ENCODE measurements at places on chromosomes 1 and 21.

DNA sequence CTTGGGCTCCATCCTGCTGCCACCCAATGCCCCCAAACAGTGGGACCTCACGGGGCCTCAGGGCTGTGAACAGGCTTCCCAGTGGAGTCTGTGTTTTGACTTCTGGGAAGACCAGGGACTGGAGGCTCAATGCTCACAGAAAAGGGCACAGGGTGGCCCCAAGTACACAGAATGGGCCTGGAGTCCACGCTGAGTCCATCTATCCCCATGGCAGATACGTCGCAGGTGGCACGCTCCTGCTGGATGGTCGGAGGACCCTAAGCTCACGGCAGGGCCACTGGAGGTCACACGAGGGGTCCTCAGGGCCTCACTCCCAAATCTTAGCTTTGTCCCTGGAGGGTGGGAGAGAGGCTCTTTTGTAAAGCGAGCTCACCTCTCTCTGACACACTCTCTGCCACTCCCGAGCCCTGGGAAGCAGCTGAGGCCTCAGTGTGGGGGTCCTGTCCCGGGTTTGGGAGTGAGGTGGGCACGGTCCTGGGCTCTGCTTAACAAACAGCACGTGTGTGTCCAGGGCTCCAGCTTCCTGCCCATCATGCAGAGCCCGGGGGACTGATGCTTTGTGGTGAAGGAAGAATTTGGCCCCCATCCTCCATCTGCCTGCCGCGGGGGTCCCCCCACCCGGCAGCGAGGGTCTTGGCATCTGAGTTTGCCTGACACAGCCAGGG lies 27.2 kb upstream of the TTC34 start:
- no peak for DNase-seq

GRCh38 chr1:43879414-43879813 lies 54.2 kb upstream of the ARTN start:
- DNase-seq = no peak

DNA sequence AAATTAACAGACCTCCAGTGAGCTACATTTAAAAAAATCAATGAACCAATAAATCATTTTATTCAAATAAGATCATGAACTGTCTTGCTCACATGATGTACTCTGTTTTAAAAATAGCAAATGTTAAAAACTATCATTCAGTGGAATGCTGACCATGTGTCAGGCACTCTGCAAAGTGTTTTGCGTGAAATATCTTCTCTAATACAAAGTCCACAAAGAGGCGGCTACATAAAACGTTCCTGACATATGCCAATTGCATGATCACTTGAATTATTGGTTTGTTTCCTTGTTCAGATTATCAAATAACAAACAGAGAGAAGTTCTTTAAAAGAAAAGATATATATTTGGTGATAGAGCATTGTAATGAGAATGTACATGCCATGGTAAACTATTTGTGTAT lies 10.7 kb downstream of the FMO2 start:
- no peak for DNase-seq

- no peak for DNase-seq
Observed at GRCh38 chr1:24888971-24889676, 41.0 kb downstream of the RUNX3 start.

- no peak for DNase-seq
Observed at GRCh38 chr21:20308586-20309315, 689.5 kb upstream of the NCAM2 start.

DNA sequence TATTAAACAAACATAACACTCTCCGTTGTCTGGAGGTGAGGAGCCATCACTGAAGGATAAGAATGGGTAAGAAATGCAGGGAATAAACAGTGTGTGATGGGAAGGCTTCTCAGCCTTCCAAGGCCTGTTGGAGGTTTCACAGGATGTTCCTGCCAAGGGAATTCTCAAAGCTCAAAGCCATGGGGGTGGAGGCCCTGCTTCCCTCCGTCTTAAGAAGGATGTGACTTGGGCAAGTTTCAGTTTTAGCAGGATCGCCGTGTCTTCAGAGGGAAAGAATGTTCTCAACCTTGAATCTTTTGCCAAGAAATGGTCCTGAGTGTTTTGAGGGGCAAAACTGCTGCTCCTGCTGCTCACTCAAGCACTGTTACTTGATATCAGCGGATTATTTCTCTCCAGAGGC lies 41.7 kb upstream of the IL20 start:
- no peak for DNase-seq

DNA sequence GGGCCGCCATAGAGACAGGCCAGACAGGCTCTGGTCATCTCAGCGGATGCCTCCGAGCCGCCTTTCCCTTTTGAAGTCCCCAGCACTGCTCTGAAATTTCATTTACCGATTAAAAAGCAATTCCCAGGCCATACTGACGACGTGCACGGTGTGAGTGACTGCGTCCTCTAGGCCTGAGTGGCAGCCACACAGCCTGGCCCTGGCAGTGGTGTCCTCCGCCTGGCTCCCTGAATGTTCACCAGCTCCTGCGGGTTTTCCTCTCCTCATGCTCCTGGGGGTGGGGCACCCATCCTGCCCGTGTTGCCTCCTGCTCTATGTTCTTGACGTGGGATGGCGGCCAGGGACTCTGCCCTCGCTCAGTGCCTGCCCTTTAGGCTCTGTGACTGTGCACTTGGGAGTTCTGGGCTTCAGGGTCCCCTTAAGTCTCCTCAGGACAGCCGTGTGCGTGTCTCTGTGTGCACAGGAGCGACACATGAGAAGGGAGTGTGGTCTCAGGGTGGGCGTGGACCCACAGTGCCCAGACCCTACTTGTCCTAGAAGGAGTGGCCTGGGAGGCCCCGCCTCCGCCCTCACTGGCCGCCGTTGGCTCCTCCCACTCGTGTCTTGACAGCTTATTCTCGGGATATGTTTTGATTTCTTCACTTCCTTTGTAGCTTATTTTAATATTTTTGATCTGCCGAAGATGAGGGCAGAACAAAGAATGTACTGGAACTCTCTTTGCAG lies 3.6 kb downstream of the SKI start:
- peak; percentile 89 for DNase-seq

GRCh38 chr21:45104560-45104959 lies 30.2 kb downstream of the ADARB1 start:
- no peak for DNase-seq

DNA sequence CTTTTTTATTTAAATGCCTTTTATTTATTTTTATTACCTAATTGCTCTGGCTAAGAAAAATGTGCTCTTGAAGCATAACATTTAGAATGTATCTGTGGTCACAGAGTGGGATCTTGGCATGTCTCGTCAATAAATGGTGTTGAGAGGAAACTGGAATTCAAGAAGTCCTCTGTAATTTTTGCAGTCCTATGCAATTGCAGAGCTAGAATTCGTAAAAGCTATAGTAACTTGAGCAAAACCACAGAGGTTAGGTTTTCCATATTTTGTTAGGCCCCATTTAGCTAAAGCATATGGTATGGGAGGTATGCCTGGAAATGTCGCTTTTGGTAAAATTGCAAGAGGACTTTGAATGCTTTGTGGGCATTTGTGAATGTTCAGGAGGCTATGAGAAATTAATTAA lies 466.7 kb upstream of the NFIA start:
- no peak for DNase-seq

DNA sequence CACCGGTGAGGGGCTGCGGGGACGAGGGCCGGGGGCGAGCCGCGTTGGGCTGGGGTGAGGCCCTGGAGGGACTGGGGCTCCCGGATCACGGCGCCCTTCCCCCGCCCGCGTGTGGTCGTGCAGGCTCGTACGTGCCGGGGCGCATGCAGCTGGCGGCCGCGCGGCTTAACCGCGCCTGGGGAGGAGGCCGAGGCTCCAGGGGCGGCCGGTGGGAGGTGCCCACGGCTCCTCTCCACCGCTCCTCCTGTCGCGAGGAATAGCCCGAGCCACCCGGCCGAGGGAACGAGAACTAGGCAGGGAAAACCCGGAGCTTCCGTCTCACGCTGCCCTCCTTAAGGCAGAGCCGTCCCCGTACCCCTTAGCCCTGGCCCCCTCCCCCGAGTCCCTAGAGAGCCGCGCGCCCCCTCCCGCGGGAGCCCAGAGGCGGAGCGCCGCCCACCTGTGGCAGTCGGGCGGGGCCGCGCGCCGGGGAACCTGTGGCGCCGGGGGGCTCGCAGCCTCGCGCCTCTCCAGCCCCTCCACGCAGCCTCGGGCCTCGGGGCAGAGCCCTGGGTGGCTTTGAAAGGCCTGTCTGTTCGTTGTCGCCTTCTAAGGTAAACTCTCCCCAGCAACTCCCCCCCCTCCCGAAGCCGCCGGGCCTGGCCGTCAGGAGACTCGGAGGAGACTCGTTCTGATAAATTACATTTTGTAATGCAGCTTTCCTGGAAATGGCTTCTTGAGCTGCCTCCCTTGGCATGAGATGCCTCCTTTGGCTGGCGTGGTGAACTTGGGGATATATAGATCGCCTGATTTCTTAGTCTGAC lies 746 bp downstream of the AK4 start:
- peak; percentile 78 for DNase-seq

DNA sequence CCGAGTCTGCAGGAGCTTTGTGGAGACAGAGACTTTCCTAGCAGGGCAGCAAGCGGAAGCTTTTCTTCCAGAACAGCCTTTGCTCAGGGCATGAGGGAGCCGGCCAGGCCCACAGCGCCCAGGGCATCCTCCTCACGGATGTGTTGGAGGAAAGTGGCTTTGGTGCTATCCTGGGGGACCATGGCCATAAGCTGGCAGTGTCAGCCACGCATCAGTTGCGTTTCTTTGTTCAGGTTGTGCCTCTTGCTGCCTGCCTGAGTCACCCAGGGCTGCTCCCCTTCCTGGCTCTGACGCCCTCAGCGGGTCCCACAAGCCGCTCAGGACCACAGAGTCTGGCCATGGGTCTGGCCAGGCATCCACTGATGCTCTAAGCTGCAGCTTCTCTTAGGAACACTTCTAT lies 39.6 kb upstream of the PRSS38 start:
- DNase-seq = peak; percentile 47

DNA sequence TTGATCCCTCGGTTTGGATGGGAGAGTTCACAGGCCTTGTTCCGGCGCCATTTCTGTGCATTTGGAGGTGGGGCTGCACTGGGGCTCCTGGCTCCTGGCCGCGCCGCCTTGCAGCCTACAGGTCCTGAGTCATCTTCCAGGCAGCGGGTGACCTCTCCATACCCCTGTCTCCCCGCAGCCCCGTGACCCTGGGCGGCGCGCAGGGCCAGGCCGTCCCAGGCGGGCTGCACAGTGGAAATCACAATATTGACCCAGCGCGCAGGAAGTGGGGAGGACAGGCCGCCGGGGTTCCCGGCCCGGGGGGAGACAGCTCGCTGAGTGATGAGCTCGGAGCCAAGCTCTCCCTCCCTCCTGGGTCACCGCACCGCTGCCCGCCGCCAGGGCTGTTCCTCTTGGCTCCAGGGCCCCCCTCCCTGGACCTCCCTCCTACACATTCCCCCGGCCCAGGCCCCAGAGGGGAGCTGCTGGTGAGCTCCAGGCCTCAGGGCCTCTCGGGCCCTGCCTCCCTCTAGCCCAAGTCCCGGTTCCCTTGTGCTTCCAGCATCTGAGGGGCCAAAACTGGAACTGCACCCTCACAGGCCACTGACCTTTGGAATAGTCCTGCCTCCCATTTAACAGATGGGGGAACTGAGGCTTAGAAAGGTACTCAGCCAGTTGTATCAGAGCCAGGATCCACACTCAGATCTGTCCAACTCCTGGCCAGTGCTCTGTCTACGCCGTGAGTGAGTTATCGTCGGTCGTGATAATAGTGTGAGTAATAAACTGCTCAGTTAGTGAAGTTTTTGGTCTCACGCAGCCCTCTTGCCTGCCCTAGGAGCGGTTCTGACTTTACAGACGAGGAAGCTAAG lies 142.9 kb upstream of the WNT4 start:
- DNase-seq = no peak

- peak; percentile 98 for DNase-seq
Observed at GRCh38 chr21:15729674-15730483, at the start of gene USP25. Gene USP25, plus strand, starts transcription at chr21:15729982. Its CDS starts 412 bp downstream, at chr21:15730394.

DNA sequence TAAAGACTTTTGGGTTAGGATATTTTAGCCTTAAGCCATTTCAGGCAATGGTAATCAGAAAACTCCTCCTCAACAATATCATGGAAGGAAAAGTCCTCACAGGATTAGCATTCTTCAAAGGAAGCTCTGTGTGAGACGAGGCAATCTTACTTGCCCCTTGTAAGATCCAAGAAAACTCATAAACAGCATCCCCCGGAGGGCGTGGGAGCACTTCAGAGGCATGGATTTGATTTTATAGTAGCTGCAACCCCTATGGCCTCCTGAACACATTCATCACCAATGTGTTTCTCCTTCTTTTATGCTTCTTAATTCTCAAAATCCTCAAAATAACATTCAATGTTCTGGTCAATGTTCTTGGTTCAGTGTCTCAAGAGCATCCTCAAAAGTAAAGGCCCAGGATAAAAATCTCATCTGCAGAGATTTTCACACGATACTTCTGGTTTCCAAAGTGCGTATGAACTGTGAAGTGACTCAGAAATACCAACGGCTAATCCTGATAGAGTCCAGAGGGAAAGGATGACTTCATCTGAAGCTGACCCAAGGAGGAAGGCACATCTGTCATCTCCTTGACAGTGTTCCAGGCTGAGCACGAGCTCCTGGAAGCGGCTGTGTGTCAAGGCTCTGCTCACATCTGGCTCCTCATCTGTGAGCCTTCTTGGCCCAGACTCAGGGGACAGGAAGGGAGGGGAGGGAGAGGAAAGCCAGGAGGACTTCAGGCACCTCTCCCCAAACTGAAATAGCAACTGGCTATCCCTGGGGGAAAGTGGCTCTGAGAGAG lies 49.3 kb upstream of the PSEN2 start:
- DNase-seq = no peak

DNA sequence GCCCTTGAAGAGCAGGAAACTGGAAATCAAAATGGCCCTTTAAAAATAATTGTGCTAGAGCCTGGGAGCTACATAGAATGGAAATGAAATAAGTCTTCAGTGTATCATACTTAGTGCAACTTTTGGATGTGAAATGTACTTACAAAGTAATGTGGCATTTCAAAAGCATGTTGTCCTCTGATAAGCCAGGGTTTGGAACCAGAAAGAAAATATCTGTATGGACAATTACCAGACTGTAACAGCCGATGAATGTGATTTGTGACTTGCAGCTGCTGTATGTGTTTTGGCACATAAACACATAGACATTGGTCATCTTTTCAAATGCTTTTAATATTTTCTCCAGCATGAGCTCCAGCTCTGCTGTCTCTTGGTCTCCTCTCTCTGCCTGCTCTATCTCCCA lies 546.4 kb downstream of the OMA1 start:
- DNase-seq = no peak

- DNase-seq = no peak
Observed at GRCh38 chr1:178172939-178173338, 79.0 kb downstream of the RASAL2 start.

GRCh38 chr1:20165522-20165951 lies 20.4 kb upstream of the UBXN10 start:
- no peak for DNase-seq

DNA sequence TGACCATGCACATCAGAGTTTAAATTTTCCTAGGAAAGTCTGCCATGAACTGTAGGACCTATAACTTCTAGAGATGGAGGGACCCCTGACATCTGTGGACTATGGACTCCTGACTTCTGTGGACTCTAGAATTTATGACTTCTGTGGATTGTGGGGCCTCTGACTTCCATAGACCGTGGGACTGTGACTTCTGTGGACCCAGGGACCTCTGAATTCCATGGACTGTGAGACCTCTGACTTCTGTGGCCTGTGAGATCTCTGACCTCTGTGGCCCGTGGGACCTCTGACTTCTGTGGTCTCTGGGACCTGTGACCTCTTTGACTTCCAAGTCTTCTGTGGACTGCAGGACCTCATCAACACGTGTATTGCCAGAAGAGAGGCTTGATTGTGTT lies 36.7 kb downstream of the PEX14 start:
- no peak for DNase-seq

GRCh38 chr1:196309386-196309785 lies 298.9 kb downstream of the KCNT2 start:
- no peak for DNase-seq

- no peak for DNase-seq
Observed at GRCh38 chr21:37509802-37510393, 143.3 kb downstream of the DYRK1A start.

- DNase-seq = no peak
Observed at GRCh38 chr1:42173961-42174735, 9.6 kb upstream of the GUCA2A start.
